Left ventricle myocardium superior (tissue), 1 donor: ENCODE measurements at places on chromosomes 7 and 10.

DNA sequence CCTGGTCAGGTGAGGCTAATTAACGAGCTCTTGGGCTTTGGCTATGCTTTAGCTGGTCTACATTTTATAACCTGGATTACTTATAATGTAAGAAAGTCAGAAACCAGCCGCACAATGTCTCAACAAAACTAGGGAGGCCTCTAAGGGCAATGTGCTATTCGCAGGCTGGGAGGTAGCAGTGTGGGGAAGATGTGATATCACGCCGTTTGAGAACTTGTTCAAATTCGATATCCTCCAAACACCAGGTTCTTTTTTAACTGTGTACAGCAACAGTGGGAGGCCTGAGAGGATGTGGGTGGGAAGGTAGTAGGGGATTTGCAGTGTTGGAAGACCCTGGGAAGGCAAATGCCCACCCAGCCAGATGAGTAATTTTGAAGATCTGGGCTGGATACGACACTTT lies 184.5 kb downstream of the JAZF1 start:
- DNase-seq = no peak

DNA sequence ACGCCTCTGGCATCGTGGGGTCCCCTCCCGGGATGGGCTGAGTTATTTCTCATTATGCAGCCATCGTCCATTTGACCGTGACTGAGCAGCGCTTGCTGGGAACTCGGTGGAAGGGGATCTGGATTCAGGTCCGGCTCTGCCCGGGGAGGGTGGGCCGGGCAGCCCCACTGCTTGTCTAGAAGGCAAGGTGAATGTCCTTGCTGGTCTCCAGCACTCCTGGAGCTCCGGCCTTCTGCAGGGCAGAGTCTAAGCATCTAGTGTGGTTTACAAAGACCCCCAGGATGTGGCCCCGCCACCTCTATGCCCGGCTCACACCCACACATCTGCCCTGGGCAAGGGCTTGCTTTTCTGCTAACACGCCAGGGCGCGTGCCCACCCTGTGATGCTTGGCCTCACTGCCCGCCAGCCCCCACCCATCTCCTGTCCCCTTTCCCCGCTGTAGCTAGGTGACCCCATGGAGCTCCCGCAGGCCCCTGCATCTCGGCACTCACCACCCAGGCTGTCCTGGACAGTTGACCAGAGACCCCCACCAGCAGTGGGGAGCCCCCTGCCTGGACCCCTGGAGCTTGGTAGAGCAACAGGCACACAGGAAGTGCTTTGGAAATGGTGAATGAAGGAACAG lies 151.0 kb upstream of the CHST15 start:
- no peak for DNase-seq

DNA sequence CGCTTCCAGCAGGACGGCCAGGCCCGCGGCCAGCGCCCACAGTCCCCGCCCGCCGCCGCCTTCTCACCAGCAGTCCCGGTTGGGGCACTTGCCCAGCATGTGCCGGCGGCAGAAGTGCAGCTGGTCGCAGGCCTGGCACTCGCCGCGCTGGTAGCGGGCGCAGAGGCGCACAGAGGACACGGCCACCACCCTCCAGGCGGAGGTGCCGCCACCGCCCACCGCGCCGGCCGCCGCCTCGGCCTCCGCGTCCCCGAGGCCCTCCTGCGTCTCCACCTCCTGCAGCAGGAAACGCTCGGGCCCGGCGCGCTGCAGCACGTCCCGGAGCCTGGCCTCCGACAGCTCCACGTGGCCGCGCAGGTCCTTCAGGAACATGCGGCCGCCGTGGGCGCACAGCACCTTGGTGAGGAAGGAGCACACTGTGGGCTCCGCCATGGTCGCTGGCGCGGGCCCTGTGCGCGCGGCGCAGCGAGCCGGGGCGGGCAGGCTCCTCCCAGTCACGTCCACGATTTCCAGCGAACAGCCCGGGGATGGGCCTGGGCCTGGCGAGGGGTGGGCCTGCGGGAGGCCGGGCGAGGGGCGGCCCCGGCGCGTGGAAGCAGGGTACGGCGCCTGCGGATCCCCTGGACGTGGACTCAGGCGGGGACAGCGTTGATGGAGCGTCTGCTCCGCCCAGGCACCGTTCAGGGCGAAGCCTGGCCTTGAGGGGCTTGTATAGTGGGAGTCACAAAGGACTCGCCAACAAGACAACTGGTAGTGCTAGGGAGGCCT lies at the start of gene ZC3HAV1L:
Gene ZC3HAV1L, minus strand, starts transcription at position 457 of the 768 bp plus-strand sequence. Its CDS starts 25 bp downstream, at position 432.
- DNase-seq = peak; percentile 82

DNA sequence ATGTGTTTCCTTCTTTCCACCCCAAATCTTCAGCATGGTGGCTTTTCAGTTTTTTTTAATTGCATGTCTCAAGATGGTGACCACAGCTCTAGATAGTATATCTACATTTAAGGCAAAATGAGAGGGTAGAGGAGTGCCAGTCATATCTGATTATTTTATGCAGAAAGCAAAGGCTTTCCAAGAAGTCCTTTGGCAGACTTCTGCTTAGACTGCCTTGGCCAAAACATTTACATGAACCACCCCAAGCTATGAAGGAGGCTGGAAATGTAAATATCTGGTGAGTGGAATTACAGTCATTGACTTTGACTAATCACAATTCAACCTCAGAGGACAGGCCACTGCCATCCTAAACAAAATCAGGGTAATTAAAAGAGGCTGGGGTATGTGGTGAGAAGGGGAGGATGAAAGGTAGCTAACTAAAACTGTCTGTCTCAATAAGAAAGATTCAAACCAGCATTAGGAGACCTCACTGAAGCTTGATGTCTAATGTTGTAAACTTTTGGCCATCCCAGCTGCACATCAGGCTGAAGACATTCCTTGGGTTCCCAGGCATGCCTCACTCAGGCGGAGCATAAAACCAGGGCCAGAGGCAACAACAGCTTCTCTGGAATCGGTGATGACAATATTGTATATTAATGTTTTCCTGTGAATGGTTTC lies 53.4 kb downstream of the PPP1R3C start:
- no peak for DNase-seq

DNA sequence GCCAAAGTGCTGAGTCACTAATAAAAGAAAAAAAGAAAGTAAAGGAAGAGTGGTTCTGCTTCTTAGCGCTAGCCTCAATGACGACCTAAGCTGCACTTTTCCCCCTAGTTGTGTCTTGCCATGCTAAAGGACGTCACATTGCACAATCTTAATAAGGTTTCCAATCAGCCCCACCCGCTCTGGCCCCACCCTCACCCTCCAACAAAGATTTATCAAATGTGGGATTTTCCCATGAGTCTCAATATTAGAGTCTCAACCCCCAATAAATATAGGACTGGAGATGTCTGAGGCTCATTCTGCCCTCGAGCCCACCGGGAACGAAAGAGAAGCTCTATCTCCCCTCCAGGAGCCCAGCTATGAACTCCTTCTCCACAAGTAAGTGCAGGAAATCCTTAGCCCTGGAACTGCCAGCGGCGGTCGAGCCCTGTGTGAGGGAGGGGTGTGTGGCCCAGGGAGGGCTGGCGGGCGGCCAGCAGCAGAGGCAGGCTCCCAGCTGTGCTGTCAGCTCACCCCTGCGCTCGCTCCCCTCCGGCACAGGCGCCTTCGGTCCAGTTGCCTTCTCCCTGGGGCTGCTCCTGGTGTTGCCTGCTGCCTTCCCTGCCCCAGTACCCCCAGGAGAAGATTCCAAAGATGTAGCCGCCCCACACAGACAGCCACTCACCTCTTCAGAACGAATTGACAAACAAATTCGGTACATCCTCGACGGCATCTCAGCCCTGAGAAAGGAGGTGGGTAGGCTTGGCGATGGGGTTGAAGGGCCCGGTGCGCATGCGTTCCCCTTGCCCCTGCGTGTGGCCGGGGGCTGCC lies at the start of gene IL6:
Gene IL6, plus strand, starts transcription at position 294 of the 807 bp plus-strand sequence. Its CDS starts 63 bp downstream, at position 357.
- peak; percentile 92 for DNase-seq

GRCh38 chr10:120735773-120736371 lies 115.3 kb upstream of the WDR11 start:
- no peak for DNase-seq

GRCh38 chr10:71974489-71975021 lies 10.4 kb downstream of the CHST3 start:
- DNase-seq = no peak

DNA sequence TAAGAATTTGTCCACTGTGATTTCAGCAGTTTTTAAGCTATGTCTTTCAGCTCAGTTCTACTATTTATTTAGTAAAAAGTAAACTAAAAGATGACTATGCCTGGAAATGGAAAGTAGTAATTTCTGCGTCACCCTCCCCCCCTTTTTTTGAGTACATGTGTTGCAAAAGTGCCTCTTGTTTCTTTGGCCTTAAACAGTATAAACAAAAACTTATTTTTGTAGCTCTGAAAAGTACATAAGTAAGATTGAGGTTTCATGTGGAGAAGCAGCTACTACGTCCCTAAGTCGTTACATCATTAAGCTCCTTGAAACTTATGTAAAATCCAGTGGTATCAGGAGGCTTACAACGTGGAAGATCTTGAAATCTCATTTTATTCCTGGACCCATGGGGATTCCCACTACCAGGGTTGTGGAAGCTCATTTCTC lies 46.3 kb upstream of the HBP1 start:
- no peak for DNase-seq

DNA sequence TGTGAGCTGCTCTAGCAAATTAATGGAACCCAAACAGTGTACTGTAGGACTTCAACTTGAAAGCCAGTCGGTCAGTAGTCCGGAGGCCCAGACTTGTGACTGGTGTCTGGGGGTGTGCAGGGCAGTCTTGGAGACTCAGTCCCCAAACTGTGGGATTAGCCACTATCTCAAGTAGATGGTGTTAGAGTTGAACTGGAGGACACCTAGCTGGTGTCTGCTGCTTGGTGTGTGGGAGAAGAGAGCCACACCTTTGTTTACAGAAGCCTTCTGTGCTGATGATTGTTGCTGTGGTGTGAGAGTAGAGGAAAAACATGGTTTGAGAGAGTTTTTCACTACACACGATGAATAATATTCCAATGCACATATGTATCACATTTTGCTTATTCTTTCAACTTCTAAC lies 47.4 kb downstream of the CUL2 start:
- no peak for DNase-seq

- no peak for DNase-seq
Observed at GRCh38 chr10:4623200-4623599, 202.8 kb upstream of the AKR1E2 start.

DNA sequence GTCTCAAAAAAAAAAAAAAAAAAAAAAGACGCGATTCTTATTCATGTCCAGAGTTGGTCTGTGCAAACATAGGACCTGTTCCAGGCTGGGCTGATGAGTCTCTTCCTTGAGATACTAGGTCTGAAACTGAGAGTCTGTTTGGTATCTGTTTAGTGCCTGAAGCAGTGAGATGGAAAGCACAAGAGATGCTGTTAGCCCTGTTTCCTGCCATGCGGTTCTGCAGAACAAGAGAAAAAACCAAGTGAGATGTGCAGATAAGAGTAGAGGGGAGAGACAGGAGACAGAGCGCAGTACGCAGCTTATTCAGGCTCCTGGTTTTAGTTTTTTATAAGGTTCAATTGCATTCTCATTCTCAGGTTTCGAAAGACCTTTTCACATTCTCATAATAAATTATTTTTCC lies 85.8 kb upstream of the PRKCQ start:
- DNase-seq = no peak

DNA sequence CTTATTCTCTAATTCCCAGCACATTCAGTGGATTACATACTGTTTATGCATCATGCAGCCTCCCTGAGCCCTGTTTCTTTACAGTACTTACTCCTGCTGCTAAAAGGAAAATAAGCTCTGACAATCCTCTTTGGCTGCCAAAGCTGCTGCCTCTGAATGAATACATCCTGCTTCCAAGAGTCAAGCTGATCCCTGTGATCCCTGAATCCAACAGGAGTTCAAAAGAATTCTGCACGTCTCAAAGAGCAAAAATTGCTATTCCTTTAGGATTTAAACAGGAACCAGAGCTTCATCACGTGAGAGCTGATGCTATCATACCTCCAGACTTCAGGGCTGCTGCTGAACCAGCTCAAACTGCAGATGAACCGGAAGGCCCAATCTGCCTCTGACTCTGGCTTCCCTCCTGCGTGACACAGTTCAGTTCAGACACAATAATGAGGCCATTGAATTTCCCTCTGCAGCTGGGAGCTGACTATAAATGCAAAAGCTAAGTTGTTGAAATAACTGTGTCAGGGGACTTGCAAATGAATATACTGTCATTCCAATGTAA lies 851.0 kb upstream of the PHF14 start:
- peak; percentile 28 for DNase-seq

- peak; percentile 51 for DNase-seq
Observed at GRCh38 chr10:22713853-22714478, 412 bp downstream of the PIP4K2A start.

DNA sequence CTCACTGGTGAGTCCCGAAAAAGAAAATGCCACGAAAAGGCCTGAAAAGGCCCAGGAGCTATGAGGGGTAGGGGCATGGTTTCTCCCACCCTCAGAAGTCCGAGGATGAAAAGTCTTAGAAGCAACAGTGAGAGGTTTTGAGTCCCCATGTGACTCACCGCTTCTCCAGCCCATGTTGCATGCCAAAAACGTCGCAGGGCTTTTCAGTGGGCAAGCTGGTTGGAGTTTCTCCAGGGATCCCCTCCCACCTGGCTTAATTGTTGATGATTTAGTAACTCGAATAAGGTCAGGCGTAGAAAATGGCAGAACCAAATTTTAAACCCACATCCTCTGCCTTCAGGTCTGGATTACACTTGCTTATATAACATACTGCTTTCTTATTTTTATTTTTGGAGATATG lies 96.3 kb upstream of the ARMC3 start:
- no peak for DNase-seq
